Right atrium auricular region (tissue), 2 donors: ENCODE measurements at places on chromosomes 13 and 19. TPM values are rescaled to one million over a fixed set of nuclear protein-coding genes. Genes with fewer than 3 reads are reported as not detected.

Gene ZNF763
- total RNA-seq: 2.6 TPM

DNA sequence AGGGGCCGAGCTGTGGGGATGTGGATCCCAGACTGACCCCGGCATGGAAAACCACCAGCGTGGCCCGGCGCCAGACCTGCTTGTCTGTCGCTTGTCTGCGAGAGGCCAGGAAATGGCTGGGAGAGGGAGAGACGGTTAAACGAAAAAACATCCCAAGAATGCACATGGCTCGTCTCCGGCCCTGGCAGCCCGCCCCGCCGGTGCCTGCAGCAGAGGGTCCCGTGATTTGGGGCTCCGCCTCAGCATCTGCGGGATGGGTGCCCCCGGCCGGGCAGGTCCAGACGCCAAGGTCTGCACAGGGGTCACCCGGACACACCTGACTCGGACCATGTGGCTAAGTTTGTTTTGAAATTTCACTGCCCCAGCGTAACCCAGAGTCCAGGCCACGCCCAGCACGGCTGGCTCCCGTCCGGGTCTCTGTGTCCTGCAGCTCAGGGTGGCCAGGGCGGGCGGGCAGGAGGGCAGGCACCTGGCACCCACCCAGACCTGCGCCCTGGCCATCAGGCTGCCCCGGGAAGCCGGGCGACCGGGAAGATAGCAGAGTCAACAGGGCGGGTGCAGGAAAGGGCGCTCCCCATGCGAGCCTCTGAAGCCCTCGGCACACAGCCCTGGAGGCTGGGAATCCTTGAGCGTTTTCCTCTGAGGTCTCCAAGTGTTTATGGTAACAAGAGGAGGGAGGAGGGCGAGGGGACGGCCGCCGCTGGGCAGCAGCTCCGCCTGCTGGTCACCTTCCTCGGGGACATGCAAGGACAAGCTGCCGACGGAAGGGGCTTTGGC is 103.2 kb downstream of the GADD45B start:
- no peaks in the 10 kb centered on the region for H3K36me3 ChIP-seq
- no peaks in the 10 kb centered on the region for H3K27me3 ChIP-seq
- peak overlapping the region; percentile 51 for H3K4me3 ChIP-seq
- H3K27ac ChIP-seq: peak overlapping the region; percentile 91
- no peaks in the 10 kb centered on the region for H3K4me1 ChIP-seq
- DNase-seq: peak; percentile 97

- H3K4me3 ChIP-seq: no peak overlapping the region
- peaks cover 9% of the 10 kb centered on the region for H3K27me3 ChIP-seq
- no peak for DNase-seq
- H3K4me1 ChIP-seq: no peaks in the 10 kb centered on the region
Observed at GRCh38 chr19:823565-824121, 1.9 kb upstream of the PLPPR3 start.

GRCh38 chr19:3065675-3066357 is 3.5 kb upstream of the TLE5 start:
- H3K4me3 ChIP-seq: no peak overlapping the region
- H3K27ac ChIP-seq: no peak overlapping the region
- no peaks in the 10 kb centered on the region for H3K36me3 ChIP-seq
- no peak for DNase-seq

- peak overlapping the region; percentile 100 for H3K27ac ChIP-seq
- no peaks in the 10 kb centered on the region for H3K27me3 ChIP-seq
- DNase-seq: peak; percentile 92
- H3K4me3 ChIP-seq: peak overlapping the region; percentile 74
Observed at GRCh38 chr19:49637821-49638738, 1.9 kb downstream of the RRAS start.
